Cardiac muscle cell (in vitro differentiated cells and primary cell): ENCODE measurements at places on chromosomes 1 and 21. TPM values are rescaled to one million over a fixed set of nuclear protein-coding genes. Genes with fewer than 3 reads are reported as not detected.

KRTAP19-1 gene
- not detected in 2 replicates for total RNA-seq

- no peak for DNase-seq
- peaks cover 5% of the 10 kb centered on the region for H3K4me1 ChIP-seq
- H3K27me3 ChIP-seq: no peaks in the 10 kb centered on the region
- H3K4me3 ChIP-seq: no peak overlapping the region
- H3K36me3 ChIP-seq: no peaks in the 10 kb centered on the region
- H3K27ac ChIP-seq: no peak overlapping the region
These were observed 22.7 kb upstream of the BECN2 start for GRCh38 chr1:241934866-241935265.

GRCh38 chr1:233514946-233515391, 98.9 kb upstream of the KCNK1 start:
- no peaks in the 10 kb centered on the region for H3K4me1 ChIP-seq
- H3K27ac ChIP-seq: no peak overlapping the region
- no peaks in the 10 kb centered on the region for H3K36me3 ChIP-seq
- H3K27me3 ChIP-seq: no peaks in the 10 kb centered on the region
- no peak for DNase-seq
- H3K4me3 ChIP-seq: no peak overlapping the region

TMEM269 gene
- total RNA-seq: 0.21 and 0.69 TPM in 2 replicates

DNA sequence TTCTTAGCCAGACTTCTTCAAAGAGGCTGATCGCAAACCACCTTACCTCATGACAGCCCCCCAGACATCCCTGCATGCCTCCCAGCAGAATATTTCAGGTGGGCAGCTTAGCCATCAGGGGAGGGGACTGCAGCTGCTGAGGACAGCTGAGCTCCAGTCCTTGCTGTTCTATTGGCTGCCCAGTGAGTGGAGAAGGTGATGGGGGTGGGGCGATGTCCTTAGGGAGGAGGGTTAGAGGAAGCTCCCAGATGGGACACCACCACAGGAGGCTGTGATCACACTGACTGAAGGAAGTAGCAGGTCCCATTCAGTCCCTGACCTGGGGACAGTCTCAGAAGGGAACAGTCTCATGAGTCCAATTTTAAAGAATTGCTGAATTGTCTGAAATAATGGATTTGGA, 38.3 kb downstream of the GJA5 start:
- peaks cover 30% of the 10 kb centered on the region for H3K27me3 ChIP-seq
- H3K27ac ChIP-seq: no peak overlapping the region
- H3K4me1 ChIP-seq: no peaks in the 10 kb centered on the region
- no peaks in the 10 kb centered on the region for H3K36me3 ChIP-seq

GRCh38 chr1:118298397-118298796, 113.4 kb upstream of the SPAG17 start:
- no peaks in the 10 kb centered on the region for H3K27me3 ChIP-seq
- H3K27ac ChIP-seq: no peak overlapping the region
- no peak overlapping the region for H3K4me3 ChIP-seq
- H3K36me3 ChIP-seq: no peaks in the 10 kb centered on the region
- peaks cover 45% of the 10 kb centered on the region for H3K4me1 ChIP-seq

CADM3 gene
- total RNA-seq: 1.7 and 3.1 TPM in 2 replicates

GRCh38 chr1:40090652-40091355, 6.2 kb downstream of the PPT1 start:
- no peak overlapping the region for H3K4me3 ChIP-seq
- H3K27ac ChIP-seq: no peak overlapping the region
- H3K4me1 ChIP-seq: no peaks in the 10 kb centered on the region
- DNase-seq: no peak
- H3K27me3 ChIP-seq: no peaks in the 10 kb centered on the region

NDUFS2 gene
- total RNA-seq: 183 and 204 TPM in 2 replicates

DNA sequence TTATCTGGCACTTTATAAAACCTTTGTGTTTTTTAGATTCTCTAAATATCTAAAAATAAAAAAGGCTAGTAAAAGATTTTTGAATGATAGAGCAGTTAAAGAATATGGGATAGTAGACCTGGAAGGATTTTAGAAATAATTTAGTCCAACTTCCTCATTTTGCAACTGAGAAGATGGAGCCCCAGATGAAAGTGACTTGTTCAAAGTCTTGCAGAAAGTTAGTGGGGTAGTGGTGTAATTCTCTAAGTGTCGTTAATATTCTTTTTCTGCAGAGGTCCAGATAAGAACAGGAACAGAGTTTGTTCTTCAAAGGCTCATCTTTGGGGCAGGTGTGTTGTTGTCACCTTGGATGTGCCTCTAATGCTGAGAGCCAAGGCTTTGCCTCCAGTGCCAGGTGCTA, 159.5 kb downstream of the DISC1 start:
- H3K27ac ChIP-seq: no peak overlapping the region
- DNase-seq: no peak
- H3K4me1 ChIP-seq: peaks cover 8% of the 10 kb centered on the region
- no peaks in the 10 kb centered on the region for H3K36me3 ChIP-seq
- no peak overlapping the region for H3K4me3 ChIP-seq
- no peaks in the 10 kb centered on the region for H3K27me3 ChIP-seq

DNA sequence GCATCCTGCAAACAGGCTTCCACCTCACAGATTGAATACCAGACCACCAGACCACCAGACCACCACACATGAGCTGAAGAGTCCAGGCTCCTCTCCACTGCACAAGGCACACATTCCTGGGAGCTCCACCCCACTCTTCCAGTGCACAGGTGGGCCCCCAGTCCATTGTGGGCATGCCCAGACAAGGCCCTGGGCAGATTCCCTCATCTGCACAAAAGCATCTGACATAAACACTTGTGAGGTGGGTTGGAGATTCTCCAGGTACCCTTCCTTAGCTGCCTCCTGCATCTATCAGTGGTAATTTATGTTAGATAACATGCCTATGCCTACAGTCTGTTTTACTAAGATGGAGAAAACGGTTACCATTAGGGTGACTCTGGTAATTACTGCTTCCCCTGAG, 11.6 kb upstream of the CTBS start:
- no peak overlapping the region for H3K27ac ChIP-seq
- DNase-seq: no peak
- H3K27me3 ChIP-seq: no peaks in the 10 kb centered on the region
- no peaks in the 10 kb centered on the region for H3K36me3 ChIP-seq
- no peaks in the 10 kb centered on the region for H3K4me1 ChIP-seq

DNA sequence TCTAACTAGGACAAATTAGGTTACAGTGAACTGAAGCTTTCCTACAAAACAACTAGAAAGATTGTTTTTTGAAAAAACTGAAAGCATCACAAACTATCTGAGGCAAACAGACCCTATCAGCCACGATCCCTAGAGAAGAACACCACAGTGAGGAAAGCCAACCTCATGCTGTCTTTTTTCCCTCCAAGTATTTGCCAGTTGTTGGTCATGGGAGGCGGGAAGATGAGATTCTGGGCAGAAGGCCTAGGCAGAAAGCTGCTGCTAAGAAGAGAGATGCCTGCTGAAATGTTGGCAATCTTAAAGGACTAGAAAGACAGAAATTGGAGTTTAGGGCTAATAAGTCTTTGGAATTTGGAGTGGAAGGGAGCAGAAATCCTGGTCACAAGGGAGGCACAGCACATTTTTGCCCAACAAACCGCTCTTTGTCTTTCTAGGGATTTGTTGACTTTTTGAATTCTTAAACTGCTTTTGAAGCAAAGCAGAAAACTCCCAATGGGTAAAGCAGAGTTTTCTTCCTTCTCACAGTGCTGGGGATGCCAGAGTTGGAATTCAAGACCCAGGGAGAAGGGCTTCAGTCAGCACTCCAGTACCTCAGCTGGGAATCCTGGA, 83.9 kb downstream of the MT1HL1 start:
- H3K4me3 ChIP-seq: no peak overlapping the region
- H3K27ac ChIP-seq: no peak overlapping the region
- H3K36me3 ChIP-seq: no peaks in the 10 kb centered on the region
- peaks cover 5% of the 10 kb centered on the region for H3K4me1 ChIP-seq

- no peaks in the 10 kb centered on the region for H3K36me3 ChIP-seq
- no peak overlapping the region for H3K27ac ChIP-seq
- no peak overlapping the region for H3K4me3 ChIP-seq
- H3K27me3 ChIP-seq: no peaks in the 10 kb centered on the region
These were observed 244.8 kb downstream of the SMYD3 start for GRCh38 chr1:246262281-246262680.

GRCh38 chr1:93567255-93567918, 114.2 kb downstream of the BCAR3 start:
- H3K27ac ChIP-seq: no peak overlapping the region
- no peaks in the 10 kb centered on the region for H3K4me1 ChIP-seq
- H3K4me3 ChIP-seq: no peak overlapping the region
- H3K36me3 ChIP-seq: no peaks in the 10 kb centered on the region
- H3K27me3 ChIP-seq: peaks cover 7% of the 10 kb centered on the region

GRCh38 chr21:42833439-42833815, 45.9 kb downstream of the WDR4 start:
- no peak for DNase-seq
- no peak overlapping the region for H3K27ac ChIP-seq
- H3K27me3 ChIP-seq: no peaks in the 10 kb centered on the region
- H3K4me1 ChIP-seq: no peaks in the 10 kb centered on the region
- no peaks in the 10 kb centered on the region for H3K36me3 ChIP-seq
- H3K4me3 ChIP-seq: no peak overlapping the region

DNA sequence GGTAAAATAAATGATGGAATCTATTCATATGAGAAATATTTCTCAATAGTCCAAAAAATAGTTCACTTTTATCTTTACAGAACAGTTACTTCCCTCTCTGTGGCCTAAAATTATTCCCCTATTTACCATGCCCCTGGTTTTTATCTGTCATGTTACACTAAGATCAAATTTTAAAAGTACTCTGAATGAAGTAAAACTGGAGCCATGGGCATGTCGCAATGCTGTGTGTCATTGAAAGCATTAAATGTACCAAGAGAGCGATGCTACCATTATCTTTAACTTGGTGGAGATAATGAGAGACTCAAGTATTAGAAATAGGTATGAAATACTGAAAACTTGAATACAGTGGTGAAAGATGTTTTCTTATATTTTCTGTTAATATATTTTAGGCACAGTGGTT, 146.2 kb downstream of the KCNT2 start:
- no peak overlapping the region for H3K27ac ChIP-seq
- H3K4me3 ChIP-seq: no peak overlapping the region
- no peaks in the 10 kb centered on the region for H3K27me3 ChIP-seq
- peaks cover 11% of the 10 kb centered on the region for H3K4me1 ChIP-seq
- no peaks in the 10 kb centered on the region for H3K36me3 ChIP-seq
- peak; percentile 56 for DNase-seq

DNA sequence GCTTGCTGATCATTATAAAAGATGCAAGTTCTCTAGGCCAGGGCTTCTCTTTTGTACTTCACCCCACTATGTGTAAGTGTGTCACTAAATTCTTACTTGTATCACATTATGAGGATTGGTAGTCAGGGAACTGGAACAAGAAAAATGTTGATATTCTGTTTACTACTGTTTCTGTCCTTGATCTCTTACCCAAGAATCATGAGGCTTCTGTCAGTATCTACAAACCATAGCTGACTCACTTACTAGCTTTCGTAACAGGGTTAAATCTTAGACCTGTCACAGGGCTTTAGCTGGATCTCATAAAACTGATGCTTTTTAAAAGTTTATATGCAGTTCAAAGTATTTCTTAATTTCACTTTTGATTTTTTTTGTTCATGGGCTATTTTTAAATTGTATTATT, 681.2 kb downstream of the PLPP3 start:
- no peaks in the 10 kb centered on the region for H3K36me3 ChIP-seq
- H3K4me1 ChIP-seq: no peaks in the 10 kb centered on the region
- H3K27ac ChIP-seq: no peak overlapping the region
- no peaks in the 10 kb centered on the region for H3K27me3 ChIP-seq

GRCh38 chr1:38502758-38503157, 356.8 kb downstream of the RRAGC start:
- no peak overlapping the region for H3K4me3 ChIP-seq
- no peaks in the 10 kb centered on the region for H3K36me3 ChIP-seq
- peak; percentile 36 for DNase-seq
- H3K4me1 ChIP-seq: peaks cover 4% of the 10 kb centered on the region
- peaks cover 12% of the 10 kb centered on the region for H3K27me3 ChIP-seq
- H3K27ac ChIP-seq: no peak overlapping the region

MRPS6 gene
- total RNA-seq: 83.7 and 83.8 TPM in 2 replicates

- H3K4me3 ChIP-seq: peak overlapping the region; percentile 24
- H3K27ac ChIP-seq: peak overlapping the region; percentile 99
- peaks cover 11% of the 10 kb centered on the region for H3K4me1 ChIP-seq
These were observed 40.9 kb upstream of the PPIAL4F start for GRCh38 chr1:144551543-144552424.

CD5L gene
- not detected in 2 replicates for total RNA-seq

GRCh38 chr1:236156512-236157208, 14.3 kb downstream of the GPR137B start:
- H3K4me1 ChIP-seq: no peaks in the 10 kb centered on the region
- no peak overlapping the region for H3K27ac ChIP-seq
- no peaks in the 10 kb centered on the region for H3K36me3 ChIP-seq
- DNase-seq: no peak
- no peak overlapping the region for H3K4me3 ChIP-seq

DNA sequence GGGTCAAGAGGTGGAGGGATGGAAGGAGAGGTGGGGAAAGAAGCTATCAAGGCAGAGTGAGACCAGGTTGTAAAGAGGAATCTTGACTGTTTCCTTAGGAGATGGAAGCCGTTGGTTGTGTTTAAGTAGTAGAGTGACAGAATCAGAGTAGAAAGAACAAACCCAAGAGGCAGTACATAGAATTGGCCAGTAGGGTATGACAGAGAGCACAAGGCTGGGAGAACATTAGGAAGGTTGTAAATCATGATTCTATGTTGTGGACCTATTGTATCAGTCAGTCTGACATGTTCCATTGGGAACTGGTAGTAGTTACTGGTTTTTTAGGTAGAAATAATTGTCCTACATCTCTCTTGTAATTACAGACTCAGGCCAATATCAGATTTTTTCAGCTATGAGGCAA, 486.9 kb upstream of the USP24 start:
- no peaks in the 10 kb centered on the region for H3K36me3 ChIP-seq
- H3K27me3 ChIP-seq: no peaks in the 10 kb centered on the region
- peaks cover 3% of the 10 kb centered on the region for H3K4me1 ChIP-seq
- no peak overlapping the region for H3K4me3 ChIP-seq

DNA sequence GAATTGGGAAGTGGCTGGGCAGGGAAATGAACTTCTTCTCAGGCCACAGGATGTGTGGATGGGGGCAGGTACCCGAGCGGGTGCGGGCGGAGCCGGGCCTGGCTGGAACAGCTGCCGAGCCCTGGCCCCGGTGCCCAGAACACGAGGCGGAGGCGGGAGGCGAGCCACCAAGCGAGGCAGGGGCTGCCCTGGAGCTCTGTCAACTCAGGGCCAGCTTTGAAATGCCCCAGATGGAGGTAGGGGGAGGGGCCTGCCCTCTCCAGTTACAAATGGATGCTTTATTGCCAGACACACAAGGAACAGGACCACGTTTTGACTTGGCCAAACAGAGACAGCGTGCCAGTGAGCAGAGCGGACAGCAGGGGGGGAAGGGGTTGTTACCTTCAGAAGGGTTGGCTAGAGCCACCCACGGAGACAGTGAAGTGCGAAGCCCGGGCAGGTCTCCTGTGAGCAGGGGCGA, 240.4 kb downstream of the SDCCAG8 start:
- H3K27ac ChIP-seq: no peak overlapping the region
- no peaks in the 10 kb centered on the region for H3K36me3 ChIP-seq
- DNase-seq: no peak
- H3K27me3 ChIP-seq: no peaks in the 10 kb centered on the region

SPRR5 gene
- not detected in 2 replicates for total RNA-seq

- H3K36me3 ChIP-seq: no peaks in the 10 kb centered on the region
- no peak overlapping the region for H3K27ac ChIP-seq
- H3K4me1 ChIP-seq: peaks cover 5% of the 10 kb centered on the region
- H3K4me3 ChIP-seq: no peak overlapping the region
- H3K27me3 ChIP-seq: no peaks in the 10 kb centered on the region
These were observed 545.9 kb downstream of the PLPP3 start for GRCh38 chr1:56033321-56034037.

LRRC71 gene
- total RNA-seq: 0.11 and 0.45 TPM in 2 replicates
